ENCODE measurements at places on chromosomes 6 and 20. TPM values are rescaled to one million over a fixed set of nuclear protein-coding genes. Genes with fewer than 3 reads are reported as not detected.

IL20RA gene
- total RNA-seq: 0.07 TPM

THEMIS gene
- 0.07 TPM for total RNA-seq

VIP gene
- total RNA-seq: 0.36 TPM

GRCh38 chr20:19973961-19974629 lies 43.1 kb upstream of the NAA20 start:
- no peaks in the 10 kb centered on the region for H3K36me3 ChIP-seq
- H3K27me3 ChIP-seq: no peaks in the 10 kb centered on the region
- peak; percentile 74 for DNase-seq

- no peak overlapping the region for H3K4me3 ChIP-seq
- DNase-seq: peak; percentile 6
- peaks cover 5% of the 10 kb centered on the region for H3K4me1 ChIP-seq
- peaks cover 17% of the 10 kb centered on the region for H3K27me3 ChIP-seq
- H3K36me3 ChIP-seq: no peaks in the 10 kb centered on the region
Observed at GRCh38 chr6:43275801-43276576, 22.1 kb upstream of the SLC22A7 start.

DNA sequence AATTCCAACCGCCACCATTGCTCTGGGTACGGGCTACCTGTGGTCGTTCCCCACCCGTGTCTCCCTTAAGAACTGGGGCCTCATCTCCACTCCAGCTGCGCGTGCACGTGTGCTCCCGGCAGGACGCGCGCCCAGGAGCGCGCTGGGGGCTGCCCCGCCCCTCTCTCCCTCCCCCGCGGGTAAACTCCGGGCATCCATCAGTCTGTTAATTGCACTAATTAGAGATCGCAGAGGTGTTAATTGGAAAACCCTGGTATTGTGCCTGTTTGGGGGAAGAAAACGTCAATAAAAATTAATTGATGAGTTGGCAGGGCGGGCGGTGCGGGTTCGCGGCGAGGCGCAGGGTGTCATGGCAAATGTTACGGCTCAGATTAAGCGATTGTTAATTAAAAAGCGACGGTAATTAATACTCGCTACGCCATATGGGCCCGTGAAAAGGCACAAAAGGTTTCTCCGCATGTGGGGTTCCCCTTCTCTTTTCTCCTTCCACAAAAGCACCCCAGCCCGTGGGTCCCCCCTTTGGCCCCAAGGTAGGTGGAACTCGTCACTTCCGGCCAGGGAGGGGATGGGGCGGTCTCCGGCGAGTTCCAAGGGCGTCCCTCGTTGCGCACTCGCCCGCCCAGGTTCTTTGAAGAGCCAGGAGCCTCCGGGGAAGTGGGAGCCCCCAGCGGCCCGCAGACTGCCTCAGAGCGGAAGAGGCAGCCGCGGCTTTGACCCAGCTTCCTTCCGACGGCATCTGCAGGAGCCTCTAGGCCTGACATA lies 14.4 kb downstream of the FOXP4 start:
- DNase-seq: no peak
- no peak overlapping the region for H3K27ac ChIP-seq
- H3K27me3 ChIP-seq: no peaks in the 10 kb centered on the region
- H3K4me1 ChIP-seq: no peaks in the 10 kb centered on the region
- peak overlapping the region; percentile 53 for H3K4me3 ChIP-seq
- H3K36me3 ChIP-seq: no peaks in the 10 kb centered on the region

GRCh38 chr6:35731736-35732532 lies 4.9 kb upstream of the ARMC12 start:
- H3K27me3 ChIP-seq: no peaks in the 10 kb centered on the region
- H3K4me3 ChIP-seq: peak overlapping the region; percentile 64
- peak; percentile 81 for DNase-seq
- no peaks in the 10 kb centered on the region for H3K36me3 ChIP-seq

DNA sequence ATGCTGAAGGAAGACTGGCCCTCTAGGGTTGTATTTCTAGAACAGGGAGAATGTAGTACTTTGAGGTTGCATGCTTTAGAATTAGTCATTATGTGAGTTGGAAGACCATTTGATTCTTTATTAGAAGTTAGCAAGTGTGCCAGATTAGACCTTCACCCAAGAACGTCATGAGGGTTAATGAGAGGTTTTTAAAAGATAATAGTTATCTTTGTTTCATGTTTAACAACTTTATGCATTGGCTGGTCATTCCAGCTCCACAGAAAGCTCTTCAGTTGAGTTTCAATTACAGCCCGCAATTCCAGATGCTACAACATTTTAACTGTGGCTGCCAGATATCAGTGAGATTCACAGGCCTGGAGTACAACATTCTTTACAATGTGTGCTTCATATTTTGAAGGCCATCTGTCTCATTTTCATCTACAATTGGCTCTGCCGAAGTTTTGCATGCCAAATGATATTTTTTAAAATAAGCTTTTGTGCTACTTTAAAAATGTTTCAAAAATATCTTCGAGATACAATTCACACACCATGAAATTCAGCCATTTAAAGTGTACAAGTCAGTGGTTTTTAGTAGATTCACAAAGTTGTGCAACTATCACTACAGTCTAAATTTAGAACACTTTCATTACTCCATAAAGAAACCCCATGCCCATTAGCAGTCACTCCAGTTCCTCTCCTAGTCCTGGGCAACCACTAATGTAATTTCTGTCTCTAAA lies 61.1 kb upstream of the FBXO30 start:
- H3K27ac ChIP-seq: no peak overlapping the region
- no peak overlapping the region for H3K4me3 ChIP-seq
- DNase-seq: peak; percentile 12

DNA sequence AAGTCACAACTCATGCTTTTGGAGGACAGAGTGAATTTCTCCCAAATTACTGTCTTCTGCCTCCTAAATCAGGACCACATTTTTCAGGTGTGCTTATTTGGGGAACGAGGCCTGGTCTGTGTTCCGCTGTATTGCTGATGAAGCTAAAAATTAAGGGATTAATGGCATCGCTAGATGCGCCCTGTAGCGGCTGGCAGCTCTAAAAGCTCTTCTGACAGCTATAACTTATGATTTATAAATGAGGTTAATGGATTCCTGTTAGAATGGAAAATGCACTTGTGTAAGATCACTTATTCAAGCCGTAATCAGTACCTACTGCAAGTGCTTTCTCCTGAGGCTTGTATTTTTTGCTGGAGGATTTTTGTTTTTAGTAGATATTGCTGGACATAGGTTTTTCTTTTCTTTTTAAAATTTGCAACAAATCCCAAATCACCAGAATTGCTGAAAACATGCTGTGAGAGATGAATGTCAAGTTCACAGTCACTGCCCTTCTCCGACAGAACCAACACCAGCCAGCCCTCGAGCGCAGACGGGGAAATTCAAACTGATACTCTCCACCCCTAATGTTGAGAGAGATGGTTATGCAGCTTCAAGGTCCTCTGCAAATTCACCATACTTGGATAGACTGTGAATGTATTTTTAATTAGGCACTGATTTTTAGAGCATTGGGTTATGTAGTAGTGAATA lies 49.1 kb downstream of the AKAP12 start:
- H3K27ac ChIP-seq: no peak overlapping the region
- DNase-seq: no peak
- H3K4me3 ChIP-seq: no peak overlapping the region
- no peaks in the 10 kb centered on the region for H3K27me3 ChIP-seq
- H3K4me1 ChIP-seq: peaks cover 29% of the 10 kb centered on the region

GRCh38 chr20:56447227-56447626 lies 21.2 kb upstream of the RTF2 start:
- peaks cover 7% of the 10 kb centered on the region for H3K4me1 ChIP-seq
- no peaks in the 10 kb centered on the region for H3K36me3 ChIP-seq
- DNase-seq: no peak
- no peaks in the 10 kb centered on the region for H3K27me3 ChIP-seq

- no peaks in the 10 kb centered on the region for H3K27me3 ChIP-seq
- no peak overlapping the region for H3K4me3 ChIP-seq
- H3K4me1 ChIP-seq: no peaks in the 10 kb centered on the region
- no peak for DNase-seq
- H3K27ac ChIP-seq: no peak overlapping the region
Observed at GRCh38 chr6:21522143-21522747, 71.3 kb upstream of the SOX4 start.

DNA sequence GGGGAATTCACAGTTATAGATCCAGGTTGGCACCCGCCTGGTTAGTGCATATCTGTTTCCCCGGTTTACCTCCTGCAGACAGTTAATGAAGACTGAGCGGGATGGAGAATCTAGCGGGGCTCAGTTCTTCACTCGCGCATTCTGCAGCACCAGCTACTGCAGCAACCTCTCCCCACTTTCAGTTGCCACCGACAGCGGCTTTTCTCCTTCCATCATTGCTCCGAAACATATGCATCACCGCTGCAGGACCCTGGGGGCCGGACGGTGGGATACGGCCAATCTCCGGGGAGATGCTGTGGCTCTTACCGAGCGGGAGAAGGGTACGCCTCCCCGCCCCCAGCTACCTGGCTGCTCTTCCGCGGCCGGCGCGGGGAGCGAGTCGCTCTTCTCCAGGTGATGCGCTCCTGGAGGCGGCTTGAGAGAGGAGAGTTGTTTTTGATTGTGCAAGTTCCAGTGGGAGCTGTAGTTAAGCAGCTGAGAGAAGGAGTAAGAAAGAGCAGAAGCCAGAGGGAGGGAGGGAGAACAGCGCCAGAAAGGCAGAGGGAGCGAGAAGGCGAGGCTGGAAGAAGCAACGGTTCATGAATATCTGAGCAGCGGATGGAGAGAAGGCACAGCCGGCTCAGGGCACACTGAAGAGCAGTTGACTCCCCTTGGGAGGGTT lies at the start of gene SGK1:
Gene SGK1 (minus strand): TSS at position 642 of the 661 bp plus-strand sequence. CDS start 652 bp downstream, outside the sequence.
- H3K36me3 ChIP-seq: no peaks in the 10 kb centered on the region
- peak; percentile 32 for DNase-seq
- no peak within 1 kb of the TSS for H3K27ac ChIP-seq
- no peaks in the 10 kb centered on the region for H3K27me3 ChIP-seq
- H3K4me3 ChIP-seq: peak within 1 kb of the TSS; percentile 73

GRCh38 chr6:46175446-46175845 lies 4.7 kb upstream of the ENPP5 start:
- H3K36me3 ChIP-seq: no peaks in the 10 kb centered on the region
- H3K27ac ChIP-seq: no peak overlapping the region
- no peak for DNase-seq
- H3K4me3 ChIP-seq: no peak overlapping the region

DNA sequence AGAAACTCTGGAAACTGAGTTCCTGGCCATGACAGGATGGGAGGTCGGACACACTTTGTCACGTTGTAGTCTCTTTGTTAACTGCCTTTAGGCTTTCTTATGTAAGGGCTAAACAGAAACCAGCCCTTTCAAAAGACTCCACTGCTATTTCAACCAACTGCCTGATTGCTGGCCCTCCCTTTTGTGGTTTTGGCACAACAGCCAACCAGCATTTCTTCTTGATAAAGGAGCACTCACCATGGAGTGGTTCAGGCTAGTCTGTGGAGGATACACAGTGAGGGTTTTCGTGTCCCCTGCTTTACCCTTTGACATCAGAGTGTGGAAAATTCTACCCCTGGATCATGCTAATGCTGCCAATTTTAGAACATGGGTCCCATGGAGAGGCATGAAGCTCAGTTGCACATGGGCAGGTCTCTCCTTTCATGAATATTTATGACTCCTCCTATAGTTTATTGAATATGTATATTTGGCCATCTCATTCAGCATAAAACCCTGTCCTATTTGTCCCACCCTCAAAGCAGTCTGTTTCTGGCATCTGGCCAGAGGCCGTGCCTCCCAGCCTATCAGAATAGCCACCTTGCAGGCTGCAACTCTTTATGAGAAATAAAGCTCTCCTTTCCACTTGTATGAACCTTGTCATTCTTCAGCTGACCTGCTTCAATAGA lies 148.3 kb downstream of the HS3ST5 start:
- no peak overlapping the region for H3K4me3 ChIP-seq
- H3K36me3 ChIP-seq: no peaks in the 10 kb centered on the region
- H3K4me1 ChIP-seq: no peaks in the 10 kb centered on the region
- H3K27ac ChIP-seq: no peak overlapping the region
- no peaks in the 10 kb centered on the region for H3K27me3 ChIP-seq
